ENCODE measurements at places on chromosomes 7 and 10.

DNA sequence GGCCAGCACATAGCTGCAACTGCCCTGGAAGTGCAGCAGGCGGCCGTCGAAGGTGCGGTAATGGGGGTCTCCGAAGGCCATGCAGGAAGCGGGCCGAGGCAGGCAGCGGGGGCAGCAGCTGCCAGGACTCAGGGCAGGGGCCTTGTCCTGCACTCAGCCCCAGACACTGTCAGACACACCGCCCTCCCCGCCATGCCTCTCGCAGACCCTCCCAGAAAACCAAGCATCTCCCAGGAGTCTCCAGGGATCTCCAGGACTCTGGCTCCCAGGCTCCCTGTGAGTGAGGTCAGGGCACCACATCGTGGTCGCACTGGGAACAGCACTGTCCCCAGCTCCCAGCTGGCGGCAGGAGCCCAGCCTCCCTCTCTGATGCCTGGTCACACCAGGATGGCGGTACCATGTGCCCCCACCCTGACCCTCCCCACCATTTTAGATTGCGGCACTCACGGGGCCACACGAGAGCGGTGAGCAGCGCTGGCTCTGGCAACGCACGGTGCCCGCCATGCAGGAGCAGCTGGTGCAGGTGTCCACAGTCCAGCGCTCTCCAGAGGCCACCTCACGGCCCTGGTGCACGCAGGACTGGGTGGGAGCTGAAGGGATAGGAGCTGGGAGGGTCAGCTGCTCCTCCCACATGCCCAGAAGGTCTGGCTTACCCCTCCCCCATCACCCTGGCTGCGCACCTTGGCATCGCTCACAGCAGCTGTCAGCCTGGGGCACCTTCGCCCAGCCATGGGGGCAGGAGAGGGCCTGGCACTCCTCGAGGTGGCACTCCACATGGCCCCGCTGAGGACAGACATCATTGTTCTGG is 17.5 kb downstream of the ATP6V1F start:
- DNase-seq = no peak

DNA sequence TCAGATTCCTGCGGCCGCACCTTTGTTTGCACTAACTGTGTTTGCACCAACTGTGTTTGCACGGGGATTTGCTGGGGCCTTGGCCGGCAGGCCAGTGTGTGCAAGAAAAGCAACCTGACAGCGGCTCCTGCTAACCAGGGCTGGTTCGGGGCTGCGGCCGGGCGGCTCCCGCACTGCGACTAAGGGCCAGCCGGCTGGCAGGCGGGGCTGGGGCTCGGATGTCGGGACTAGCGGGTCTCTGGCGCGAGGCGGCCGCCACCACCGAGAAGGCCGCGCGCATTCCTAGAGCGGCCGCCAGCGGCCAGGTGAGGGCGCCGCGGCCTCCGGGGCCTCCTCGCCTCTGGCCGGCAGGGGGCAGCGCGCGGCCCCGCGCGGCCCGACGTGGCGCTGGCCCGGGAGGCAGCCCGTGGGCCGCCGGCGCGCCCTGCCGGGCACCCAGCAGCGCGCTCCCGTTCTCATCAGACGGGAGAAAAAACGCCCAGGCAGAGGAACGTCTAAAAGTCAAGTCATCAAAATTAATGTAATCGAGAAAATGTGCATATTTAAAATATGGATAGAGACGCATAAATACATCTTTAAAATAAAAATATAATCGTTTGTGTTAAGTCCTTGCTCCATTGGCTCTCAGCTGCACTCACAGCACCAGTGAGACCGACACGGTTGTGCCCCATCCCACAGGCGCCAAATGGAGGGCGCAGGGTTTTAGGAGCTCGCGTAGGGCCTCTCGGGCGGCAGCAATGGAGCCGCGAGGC is 38.5 kb downstream of the ZNF777 start:
- peak; percentile 39 for DNase-seq

DNA sequence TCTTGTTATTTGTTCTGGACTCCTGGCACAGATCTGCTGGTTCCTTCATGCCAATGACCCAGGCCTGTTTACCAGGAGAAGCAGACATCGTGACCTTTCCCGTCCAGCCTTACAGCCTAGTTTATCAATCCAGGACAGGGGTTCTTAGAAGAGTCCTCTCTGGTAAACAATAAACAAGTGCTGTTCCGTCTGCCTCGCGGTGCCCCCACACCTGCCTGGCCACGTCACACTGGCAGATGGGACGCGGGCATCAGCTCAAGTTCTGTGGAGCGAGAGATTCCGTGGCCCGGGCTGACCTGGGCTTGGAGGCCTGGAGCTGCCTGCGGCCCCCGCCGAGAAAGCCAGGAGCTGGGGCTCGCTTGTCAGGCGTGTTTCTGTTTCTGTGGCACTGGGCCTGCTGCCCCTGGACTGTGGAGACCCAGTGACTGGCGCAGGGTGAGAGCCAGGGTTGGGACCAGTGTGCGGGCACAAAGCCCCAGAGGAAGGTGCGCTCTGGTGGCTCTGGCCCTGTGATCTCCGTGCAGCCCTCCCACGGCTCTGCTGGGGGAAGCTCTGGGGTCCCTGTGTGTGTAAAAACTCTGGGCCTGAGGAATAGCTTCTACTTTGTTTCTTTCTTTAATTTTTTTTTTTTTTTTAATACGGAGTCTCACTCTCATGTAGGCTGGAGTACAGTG is 28.4 kb upstream of the PFKFB3 start:
- no peak for DNase-seq

GRCh38 chr10:55063811-55064210 is 262.8 kb upstream of the PCDH15 start:
- DNase-seq = no peak

GRCh38 chr7:43756368-43757072 is 2.0 kb upstream of the BLVRA start:
- DNase-seq = no peak

- DNase-seq = no peak
Observed at GRCh38 chr7:35792873-35793489, 7.9 kb upstream of the SEPTIN7 start.

DNA sequence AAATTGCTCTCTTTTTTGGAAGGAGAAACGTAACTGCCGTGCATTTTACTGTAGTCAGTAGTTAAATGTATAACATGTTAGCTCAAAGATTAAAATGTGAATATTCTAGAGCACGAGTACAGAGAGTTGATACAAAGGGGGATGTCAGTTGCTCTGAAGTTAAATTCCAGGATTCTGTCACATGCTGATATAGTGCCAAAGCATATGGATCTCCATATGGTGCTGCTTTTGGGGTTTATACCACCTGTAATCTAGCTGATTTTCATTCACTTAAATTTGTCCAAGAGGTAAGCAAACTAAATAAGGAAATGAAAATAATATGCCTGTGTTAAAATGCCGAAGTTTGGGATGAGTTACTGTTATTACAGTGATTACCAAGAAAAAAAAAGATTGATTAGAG is 298.6 kb downstream of the EXOC4 start:
- no peak for DNase-seq

DNA sequence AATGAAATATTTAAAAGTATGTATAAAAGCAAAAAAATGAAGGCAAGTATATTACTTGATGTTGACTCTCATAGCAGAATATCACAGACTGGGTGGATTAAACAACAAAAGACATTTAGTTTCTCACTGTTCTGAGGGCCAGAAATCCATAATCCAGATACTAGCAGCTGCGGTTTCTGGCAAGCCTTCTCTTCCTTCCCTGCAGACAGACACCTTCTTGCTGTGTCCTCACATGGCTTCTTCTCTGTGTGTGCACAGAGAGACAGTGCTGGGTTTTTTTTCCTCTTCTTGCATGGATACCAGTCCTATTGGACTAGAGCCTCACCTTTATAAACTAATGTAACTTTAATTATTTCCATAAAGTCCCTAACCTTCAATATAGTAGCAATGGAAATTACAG is 127.9 kb upstream of the AKR1E2 start:
- no peak for DNase-seq

GRCh38 chr10:3931224-3931623 is 146.2 kb upstream of the KLF6 start:
- no peak for DNase-seq

DNA sequence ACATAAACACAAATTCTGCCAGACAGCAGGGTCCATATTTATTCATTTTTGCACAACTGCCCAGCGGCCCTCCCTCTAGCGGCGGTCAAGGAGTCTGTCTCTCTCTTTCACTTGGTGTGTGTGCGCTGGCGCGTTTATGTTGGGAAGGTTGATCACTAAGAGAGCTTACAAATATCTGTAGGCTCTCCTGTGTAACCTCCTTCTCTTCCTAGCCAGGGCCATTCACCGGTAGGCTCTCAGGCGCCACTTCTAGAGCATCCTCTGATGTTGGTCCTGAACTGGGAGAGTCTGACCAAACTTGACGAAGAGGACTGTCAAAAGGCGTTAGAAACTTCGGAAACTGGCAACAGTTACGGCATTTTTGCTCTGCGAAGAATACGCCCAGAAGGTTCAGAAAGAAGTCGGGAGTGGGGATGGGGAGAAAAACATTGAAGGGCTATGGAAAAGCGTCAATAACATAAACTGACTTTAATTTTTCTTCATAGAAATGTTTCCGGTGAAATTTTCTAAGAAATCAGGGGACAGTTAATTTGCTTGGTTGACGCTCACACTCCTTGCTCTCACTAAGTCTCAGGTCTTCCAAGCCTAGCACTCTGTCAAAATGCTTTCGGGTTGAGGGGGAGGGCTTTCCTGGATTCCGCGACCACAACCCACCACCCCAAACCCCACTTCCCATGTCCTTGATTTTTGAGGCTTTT is 731.1 kb downstream of the ZWINT start:
- DNase-seq = no peak

DNA sequence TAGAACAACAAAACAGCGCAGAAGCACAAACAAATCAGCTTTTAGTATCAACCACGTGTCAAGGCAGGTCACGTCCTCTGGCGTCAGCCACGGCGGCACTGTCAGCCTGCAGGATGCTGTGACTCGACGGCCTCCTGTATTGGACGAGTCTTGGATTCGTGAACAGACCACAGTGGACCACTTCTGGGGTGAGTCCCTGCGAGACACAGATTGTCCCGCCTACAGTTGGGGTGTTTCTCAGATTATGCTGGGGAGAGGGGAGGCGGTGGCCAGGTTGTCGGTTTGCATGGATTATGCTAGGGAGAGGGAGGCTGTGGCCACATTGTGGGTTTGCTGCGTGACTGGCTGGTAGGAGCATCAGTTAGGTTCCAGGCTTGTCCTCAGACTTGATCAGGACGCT is 9.7 kb downstream of the SUN1 start:
- DNase-seq = no peak

- DNase-seq = no peak
Observed at GRCh38 chr10:97074256-97075145, 111.3 kb downstream of the SLIT1 start.

All from bone marrow (tissue), 2 donors.